ENCODE measurements at places on chromosomes 13 and 19. TPM values are rescaled to one million over a fixed set of nuclear protein-coding genes. Genes with fewer than 3 reads are reported as not detected.

DNA sequence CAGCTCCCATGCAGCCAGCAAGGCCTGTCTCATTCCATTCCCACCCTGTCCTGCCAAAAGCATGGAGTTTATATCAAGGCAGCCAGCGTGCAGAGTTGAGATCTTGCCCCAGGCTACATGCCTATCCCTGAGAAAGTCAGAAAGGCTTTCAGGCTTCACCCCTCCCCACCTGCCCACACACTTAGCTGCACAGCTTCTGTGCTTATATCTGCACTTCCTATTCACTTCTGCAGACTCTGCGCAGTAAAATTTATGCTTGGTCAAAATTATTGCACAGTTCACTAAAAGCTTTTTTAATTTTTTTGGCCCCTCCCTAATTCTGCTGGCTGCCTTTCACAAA, 12.5 kb upstream of the ZNF675 start:
- no peak for DNase-seq

GRCh38 chr13:25200783-25201182, 28.7 kb upstream of the AMER2 start:
- no peak for DNase-seq

DNA sequence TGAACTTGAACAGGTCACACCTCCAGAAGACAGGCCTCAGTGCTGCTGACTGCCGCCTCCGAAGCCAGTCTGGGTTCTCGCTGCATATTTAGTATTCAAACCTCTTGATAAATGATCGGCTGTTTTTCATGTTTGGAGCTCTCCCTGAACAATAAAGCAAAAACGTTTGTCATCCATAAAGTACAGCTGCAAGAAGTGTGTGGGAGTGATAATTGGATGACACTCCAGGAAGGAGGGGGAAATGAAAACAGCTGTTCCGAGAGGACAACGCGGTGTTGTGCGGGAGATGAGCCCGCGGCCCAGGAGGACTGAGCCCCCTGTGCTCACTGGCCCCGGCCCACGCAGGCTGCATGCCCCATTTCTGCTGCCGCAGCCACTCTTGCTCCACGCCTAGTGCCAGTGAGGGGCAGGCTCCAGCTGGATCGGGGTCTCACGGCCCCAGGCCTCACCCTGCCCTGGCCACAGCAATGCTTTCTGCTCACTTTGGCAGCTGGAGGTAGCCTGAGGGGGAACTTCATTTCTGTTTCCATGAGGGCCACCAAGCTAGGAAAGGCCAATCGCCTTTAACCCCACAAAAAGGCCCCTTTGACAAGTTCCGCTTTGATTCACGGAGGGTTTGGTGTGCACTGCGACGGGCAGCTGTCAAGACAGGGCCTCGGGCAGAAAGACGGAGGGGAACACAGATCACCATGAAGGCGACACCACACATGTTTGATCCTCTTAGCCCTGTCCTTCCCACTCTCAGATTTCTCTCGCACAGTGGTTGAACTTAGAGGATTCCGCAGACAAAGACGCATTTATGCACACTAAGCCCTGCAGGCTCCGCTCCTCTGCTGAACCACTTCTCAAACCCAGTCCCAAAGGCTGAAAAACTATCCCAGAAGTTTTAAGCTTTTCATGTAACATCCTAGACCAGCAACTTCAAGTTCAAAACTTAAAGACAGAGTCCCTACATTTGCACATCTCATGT, 537.6 kb downstream of the EFNB2 start:
- peak; percentile 44 for DNase-seq

DNA sequence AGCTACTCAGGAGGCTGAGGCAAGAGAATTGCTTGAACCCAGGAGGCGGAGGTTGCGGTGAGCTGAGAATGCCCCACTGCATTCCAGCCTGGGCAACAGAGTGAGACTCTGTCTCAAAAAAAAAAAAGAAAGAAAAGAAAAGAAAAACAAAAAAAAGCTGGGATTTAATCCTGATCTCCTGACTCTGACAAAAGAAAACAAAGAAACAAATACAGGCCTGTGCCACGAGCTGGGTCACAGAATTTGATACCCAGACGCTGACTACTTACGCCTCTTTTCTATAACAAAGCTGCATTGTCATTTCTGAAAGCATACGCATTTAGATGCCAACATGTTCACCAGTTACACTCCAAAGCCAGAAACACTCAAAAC, 18.2 kb upstream of the GTF2F2 start:
- no peak for DNase-seq

DNA sequence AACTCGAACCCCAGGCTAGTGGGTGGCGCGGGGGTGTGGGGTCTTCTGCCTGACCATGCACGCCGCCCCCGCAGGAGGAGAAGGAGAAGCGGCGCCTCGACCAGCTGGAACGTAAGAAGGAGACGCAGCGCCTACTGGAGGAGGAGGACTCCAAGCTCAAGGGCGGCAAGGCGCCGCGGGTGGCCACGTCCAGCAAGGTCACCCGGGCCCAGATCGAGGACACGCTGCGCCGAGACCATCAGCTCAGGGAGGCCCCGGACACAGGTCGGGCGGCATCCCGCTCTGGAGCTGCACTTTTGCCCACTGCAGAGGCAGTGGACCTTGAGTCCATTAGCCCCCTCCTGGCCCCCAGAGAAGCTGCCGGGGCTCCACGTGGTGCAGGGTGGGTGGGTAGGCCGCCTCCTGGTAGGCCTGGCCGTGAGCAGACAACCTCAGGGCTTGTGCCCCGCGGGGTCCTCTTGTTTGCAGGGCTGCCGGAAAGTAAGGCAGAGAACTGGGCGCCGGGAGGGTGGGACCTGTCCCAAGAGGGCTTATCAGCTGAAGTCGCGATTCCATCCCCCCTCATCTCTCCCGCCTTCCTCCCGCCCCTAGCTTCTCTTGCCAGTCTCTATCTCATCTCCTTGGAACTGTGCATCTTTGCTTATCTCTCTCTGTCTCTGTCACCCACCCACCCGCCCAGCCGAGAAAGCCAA, 9.9 kb downstream of the CCDC124 start:
- DNase-seq: no peak

GRCh38 chr19:21856773-21857514, 21.0 kb upstream of the ZNF43 start:
- DNase-seq: no peak

DNA sequence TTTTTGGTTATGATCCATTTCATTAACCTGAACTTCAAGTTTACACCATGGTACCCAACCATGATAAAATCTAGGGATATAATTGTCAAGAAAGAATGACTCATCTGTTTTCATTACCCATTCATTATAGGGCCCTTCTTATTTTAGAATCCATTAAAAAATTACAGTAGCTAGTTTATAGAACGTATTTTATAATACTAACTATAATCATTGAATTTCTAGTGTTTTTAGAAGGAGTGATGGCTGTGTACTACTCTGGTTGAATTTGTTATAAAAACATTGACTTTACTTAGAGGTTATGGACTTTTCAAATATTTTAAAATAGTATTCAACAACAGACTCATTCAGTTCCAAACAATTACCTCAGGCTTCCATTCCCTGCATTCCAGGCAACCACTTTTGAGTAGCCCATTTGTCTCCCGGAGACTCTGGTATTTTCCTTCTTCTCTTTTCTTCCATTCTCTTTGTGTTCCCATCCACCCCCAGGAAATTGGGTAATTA, 71.9 kb upstream of the KLF12 start:
- no peak for DNase-seq

DNA sequence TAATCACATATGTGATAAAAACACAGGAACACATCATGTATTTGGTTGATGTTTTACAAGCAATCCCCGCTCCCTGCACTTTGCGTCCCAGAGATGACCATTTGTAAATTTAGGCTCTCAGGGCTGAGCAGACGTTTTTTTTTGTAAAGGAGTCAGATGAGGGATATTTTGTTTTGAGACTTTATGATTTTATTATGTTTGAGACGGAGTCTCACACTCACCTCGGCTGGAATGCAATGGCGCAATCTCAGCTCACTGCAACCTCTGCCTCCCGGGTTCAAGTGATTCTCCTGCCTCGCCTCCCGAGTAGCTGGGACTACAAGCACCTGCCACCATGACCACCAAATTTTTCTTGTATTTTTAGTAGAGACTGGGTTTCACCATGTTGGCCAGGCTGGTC, 1.4 kb downstream of the TLE6 start:
- DNase-seq: no peak

DNA sequence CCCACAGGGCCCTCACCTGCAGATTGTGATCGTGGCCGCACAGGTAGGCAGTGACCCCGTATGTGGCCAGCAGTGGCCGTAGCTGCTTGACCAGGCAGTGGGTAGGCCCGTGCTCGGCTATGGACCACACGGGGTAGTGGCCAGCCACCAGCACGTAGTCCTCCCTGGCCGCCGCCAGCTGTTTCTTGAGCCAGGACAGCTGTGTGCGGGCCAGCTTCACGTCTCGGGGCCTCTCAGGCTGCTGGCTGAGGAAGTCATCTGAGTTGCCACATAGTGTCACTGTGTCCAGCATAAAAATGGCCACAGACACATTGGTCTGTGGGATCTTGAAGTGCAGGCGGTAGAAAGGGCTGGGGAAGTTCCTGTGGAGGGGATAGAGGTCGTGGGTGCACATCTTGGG, 1.2 kb downstream of the ACP5 start:
- DNase-seq: no peak

- no peak for DNase-seq
These were observed 1653.0 kb upstream of the MIR17HG start for GRCh38 chr13:89694451-89694850.

GRCh38 chr13:112247471-112248405, 128.4 kb upstream of the SPACA7 start:
- no peak for DNase-seq

- DNase-seq: no peak
These were observed 7.5 kb upstream of the CTXN1 start for GRCh38 chr19:7933411-7933810.

- DNase-seq: no peak
These were observed 17.0 kb upstream of the KCNN1 start for GRCh38 chr19:17949956-17950309.

- no peak for DNase-seq
These were observed 32.5 kb upstream of the IRS2 start for GRCh38 chr13:109818886-109819285.

DNA sequence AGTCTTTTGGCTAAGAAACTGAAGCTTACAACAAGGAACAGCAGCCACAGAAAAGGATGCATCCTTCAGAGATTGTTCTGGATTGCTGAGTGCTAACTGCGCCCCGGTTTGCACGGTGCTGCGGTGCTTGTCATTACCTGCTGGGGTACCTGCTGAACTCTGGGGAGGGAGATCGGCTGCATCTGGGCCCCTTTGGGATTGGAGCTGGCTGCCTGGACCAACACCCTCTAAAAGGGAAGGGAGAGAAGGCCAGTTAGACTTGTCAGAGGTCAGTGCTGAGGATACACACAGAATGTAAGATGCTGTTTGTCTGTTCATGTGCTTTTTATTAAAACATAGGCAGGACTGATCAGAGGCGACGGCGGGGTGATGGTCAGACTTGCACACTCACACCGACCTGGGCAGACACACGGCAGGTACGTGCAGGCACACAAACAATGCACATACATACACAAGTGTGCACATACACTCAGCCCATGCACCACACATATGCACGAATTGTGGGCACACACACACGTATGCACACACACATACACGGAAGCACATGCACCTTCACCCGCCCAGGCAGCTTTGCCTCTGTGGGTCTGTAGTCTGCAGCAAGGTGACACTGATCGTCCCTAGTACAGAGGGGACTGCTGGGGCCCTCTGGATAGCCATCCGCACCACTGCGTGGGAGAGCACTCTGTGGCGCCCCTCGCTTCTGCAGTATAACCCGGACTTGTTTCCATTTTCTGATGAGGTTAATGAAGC, 66.1 kb downstream of the RFX2 start:
- DNase-seq: no peak

- no peak for DNase-seq
These were observed 4.2 kb downstream of the ATP4A start for GRCh38 chr19:35559281-35559659.

DNA sequence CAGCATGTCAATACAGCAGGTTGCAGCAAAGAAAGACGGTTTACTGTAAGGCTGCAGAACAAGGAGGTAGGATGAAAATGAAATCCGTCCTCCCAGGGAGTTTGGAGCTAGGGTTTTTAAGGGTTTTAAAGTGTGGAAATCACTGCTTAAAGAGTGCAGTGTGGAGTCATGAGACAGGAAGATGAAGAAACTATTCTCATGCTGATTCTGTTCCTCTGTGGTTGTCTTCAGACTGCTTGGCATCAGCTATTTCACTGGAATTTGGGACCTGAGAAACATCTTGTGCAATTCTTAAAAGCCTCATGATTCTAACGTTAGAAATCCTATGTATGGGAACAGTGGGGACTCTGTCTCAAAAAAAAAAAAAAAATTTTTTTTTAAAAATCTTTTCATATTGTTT, 11.4 kb downstream of the ZNF331 start:
- DNase-seq: no peak

DNA sequence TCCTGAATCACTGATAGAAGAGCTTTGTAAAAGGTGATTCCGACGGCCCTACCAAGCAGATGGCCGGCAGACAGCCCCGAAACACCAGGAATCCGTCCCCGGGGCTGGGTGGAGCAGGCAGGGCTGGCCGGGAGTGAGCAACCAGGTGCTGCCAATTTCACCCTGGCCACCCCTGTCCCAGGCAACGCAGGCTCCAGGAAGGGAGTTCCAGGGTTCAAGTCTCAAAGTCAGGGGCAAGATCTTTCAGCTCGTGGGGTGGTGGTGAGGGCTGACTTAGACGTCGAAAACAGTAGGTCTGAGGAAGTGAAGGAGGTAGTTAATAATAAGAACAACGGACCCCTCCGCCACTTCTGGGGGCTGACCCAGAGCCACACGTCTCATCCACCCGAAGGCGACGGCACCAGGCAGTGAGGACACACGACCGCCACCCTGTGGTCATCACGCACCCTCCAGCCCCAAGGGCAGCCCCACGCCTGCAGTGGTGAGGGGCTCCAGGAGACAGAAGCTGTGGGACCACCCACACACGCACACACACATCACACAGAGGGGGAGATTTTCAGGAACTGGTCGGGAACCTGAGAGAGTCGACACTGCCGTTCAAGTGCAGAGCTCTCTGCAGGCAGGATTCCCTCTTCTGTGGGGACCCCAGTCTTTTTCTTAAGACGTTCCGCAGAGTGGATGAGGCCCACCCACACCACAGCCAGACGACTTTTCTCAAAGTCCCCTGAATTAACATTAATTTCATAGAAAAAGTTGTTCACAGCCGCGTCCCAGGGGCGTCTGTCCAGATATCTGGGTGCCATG, 67.2 kb downstream of the SPACA7 start:
- peak; percentile 20 for DNase-seq

DNA sequence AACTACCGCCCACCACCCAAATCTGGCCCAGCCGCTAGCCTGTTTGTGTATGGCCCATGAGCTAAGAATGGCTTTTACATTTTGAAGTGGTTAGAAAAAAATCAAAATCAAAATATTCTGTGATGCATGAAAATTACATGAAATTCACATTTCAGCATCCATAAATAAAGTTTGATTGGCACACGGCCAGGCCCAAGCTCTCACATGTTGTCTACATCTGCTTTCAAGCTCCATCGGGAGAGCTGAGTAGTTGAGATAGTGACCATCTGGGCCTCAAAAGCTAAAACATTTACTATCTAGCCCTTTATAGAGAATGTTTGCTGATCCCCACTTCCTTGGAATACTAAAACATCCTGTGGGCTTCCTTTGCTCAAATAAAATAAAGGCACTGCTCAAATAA, 14.5 kb downstream of the RFX2 start:
- no peak for DNase-seq

- DNase-seq: no peak
These were observed 38.3 kb downstream of the NDFIP2 start for GRCh38 chr13:79519255-79519654.

Gene TMEM255B
- 7.6 TPM for polyA plus RNA-seq

Gene RAVER1
- 29.9 TPM for polyA plus RNA-seq

Gene TUBB4A
- 38.9 TPM for polyA plus RNA-seq

Gene SPACA7
- polyA plus RNA-seq: not detected

Gene PRR19
- polyA plus RNA-seq: 1.6 TPM

Gene LYL1
- polyA plus RNA-seq: 4.7 TPM

Gene LGI4
- polyA plus RNA-seq: 3.0 TPM

Gene PNMA8C
- polyA plus RNA-seq: 0.49 TPM

Gene TMEM145
- 1.2 TPM for polyA plus RNA-seq

Gene ONECUT3
- not detected for polyA plus RNA-seq

Gene CGB2
- not detected for polyA plus RNA-seq
